ENCODE measurements at places on chromosomes 11 and 22.
A peak's percentile ranks its signal among the peaks of the same experiment; 100 is the strongest.

GRCh38 chr11:59198726-59199125 is 14.0 kb downstream of the MPEG1 start:
- DNase-seq = no peak

DNA sequence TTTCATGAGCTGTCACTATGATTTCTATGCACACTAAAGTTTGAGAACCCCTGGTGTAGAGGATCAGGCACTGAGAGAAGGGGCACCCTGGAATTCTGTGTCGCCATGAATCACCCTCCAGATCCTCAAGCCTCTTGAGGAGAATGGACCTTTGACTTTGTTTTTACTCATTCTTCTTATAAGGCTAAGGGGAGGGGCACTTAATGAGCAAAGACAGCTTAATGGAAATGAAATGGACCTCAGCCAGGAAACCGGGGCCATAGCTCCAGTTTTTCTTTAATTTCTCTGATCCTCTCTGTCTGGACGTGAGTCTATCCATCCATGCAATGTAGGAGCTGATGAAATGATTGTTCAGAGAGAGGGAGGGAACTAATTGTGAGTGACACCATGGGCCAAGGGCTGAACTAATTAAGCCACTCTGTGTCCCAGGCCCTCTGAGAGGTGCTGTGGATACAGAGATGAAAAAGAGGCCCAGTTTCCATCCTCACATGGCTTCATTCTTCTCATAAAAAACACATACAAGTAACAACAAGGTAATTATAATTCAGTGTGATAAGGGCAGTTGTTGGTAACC is 32.8 kb downstream of the OR2AT4 start:
- DNase-seq = no peak

DNA sequence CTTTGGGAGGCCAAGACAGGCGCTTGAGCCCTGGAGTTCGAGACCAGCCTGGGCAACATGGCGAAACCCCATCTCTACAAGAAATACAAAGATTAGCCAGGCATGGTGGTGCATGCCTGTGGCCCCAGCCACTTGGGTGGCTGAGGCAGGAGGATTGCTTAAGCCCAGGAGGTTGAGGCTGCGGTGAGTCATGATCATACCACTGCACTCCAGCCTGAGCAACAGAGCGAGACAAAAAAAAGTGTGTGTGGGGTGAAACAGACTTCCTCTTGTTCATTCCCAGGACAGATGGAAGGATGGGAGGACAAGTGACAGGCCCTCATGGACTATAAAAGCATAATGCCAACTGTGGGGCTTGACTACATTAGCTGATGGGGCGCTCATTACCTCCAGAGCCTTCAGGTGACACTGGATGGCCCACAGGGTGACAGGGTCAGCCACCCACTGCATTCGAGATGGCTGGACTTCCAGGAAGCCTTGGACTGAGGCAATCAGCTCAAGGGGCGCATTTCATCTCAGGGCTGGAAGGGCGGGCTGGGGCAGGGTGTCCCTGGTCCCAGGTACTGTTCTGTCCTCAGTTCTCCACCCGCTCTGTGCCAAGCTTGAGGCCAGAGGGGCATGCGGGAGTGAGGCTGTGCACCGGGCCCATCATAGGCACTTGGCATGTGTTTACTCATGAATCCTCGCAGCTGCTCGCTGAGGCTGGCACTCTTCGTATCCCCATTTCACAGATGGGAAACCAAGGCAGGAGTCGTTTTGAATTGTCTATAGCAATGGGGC is 12.5 kb downstream of the NPTXR start:
- DNase-seq = no peak

GRCh38 chr11:103623933-103624332 is 412.5 kb upstream of the DDI1 start:
- DNase-seq = no peak

- DNase-seq = no peak
Measured at GRCh38 chr11:135075740-135076139, 663.7 kb upstream of the B3GAT1 start.

DNA sequence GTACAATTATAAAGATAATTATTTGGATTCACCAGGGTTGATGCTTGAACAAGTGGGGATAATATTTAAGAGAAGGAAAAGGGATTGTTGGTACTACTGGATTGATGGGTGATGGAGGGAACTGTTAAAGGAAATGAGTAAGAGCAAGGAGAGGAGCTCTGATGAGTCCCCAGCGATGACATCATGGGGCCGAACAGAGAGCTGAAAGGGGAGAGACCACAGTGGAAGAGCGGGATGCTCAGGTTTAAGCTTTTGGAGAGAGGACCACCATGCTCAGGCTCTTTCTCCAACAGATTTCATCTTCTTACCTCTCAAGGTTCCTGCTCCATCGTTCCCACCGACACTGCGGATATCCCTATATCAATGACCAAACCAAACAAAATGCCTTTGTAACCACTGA is 568.7 kb downstream of the ETS1 start:
- DNase-seq = no peak

DNA sequence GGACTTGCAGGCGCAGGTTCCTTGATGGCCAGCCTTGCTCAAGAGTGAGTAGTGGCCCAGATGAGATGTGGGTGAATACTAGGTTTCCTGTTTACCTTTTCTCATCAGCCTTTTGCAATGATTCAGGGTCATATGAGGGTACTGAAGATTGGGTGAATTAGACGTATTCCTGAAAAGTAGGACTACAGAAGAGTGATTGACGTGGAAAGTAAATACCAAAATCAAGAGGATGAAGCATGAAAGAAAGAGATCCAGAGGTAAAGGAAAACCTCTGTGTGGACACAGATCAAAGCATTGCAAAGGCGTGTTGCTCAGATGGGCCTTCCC is 59.9 kb downstream of the CYB5R2 start:
- DNase-seq = no peak

DNA sequence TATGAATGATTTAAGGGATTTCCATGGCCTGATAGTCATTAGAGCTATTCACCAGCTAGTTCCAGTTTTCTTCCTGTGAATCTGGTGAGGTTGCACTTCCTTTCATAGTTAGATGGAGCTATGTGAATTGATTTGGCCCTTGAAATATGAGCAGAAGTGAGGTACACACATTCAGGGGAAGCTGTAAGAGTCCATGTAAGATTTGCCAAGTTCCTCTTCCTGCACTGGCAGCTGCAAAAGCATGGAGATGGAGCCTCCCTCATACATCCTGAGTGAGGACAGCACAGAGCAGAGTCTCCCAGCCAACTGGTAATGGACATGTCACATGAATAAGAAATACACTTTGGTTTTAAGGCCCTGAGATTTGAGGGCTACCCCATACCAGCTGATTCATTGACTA is 111.7 kb downstream of the CD44 start:
- DNase-seq = no peak

GRCh38 chr11:44835938-44836337 is 109.2 kb downstream of the TSPAN18 start:
- no peak for DNase-seq

GRCh38 chr11:80136991-80137390 is 696.2 kb upstream of the TENM4 start:
- DNase-seq = no peak

- peak; percentile 72 for DNase-seq
Measured at GRCh38 chr11:66328302-66329144, 7.7 kb downstream of the RIN1 start.

- DNase-seq = no peak
Measured at GRCh38 chr22:20427945-20428417, 9.6 kb downstream of the SCARF2 start.

DNA sequence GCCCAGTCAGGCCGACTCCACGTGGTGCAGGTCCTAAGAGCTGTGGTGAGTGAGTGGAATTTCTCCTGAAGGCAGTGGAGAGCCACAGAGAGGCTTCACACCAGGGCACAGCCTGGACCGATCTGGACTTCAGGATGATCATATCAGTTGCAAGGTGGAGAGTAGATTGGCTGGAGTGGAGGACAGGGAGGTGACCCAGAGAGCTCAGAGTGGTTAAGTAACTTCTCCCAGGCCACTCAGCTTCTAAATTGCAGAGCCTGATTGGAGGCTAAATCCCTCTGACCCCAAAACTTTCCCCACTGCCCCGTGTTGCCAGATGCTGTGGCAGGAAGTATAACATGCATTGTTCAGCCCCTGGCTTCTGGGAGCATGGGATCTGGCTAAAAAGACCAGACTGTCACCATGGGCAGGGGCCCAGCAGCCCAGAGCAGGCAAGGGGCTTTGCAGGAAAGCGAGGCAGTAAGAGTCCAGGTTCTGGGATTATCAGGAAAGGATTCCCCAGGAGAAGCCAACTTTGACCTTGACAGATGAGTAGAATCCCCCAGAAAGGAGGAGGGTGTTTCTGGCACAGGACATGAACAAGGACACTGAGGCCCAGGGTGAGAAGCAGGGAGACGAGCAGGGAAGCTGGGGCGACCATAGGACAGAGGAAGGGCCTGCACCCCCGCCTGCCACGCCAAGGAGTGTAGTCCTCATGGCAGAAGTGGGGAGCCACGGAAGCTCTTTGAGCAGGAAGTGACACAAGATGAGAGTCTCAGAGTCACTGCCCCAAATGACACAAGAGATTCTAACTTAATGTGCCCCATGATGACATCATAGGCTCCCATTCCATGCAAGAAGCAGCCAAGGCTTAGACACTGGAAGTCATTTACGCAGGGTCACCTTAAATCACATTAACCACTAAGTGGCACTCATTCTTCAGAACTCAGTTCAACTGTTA is 4.8 kb downstream of the SLC35C1 start:
- no peak for DNase-seq

DNA sequence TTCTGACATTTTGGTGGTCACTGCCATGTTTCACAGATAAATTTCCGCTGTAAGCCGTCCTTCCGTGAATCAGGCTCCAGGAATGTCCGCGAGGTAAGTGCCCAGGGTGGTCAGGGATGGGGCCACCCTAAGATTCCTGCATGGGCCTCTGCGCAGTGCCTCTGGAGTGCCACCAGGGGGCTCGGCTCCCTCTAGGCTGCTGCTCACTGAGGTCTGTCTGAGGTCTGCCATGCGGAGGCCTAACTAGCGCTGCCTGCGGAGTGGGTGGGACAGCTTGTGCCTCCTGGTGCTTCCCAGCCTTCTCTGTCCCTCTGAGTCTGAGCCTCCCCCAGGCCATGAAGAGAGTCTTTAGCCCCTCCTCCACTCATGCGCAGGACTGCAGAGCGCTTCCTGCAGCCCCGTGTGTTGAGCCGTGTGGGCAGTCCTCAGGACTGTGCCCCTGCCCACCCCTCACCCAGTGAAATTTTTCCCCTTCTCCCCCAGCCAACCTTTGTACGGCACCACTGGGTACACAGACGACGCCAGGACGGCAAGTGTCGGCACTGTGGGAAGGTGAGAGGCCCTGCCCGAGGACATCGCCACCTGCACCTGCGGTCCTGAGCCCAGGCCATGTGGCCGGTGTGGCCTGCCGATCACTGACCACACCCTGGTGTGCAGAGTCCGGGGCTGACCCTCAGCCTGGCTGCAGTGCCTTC is 11.9 kb upstream of the MDK start:
- peak; percentile 39 for DNase-seq

DNA sequence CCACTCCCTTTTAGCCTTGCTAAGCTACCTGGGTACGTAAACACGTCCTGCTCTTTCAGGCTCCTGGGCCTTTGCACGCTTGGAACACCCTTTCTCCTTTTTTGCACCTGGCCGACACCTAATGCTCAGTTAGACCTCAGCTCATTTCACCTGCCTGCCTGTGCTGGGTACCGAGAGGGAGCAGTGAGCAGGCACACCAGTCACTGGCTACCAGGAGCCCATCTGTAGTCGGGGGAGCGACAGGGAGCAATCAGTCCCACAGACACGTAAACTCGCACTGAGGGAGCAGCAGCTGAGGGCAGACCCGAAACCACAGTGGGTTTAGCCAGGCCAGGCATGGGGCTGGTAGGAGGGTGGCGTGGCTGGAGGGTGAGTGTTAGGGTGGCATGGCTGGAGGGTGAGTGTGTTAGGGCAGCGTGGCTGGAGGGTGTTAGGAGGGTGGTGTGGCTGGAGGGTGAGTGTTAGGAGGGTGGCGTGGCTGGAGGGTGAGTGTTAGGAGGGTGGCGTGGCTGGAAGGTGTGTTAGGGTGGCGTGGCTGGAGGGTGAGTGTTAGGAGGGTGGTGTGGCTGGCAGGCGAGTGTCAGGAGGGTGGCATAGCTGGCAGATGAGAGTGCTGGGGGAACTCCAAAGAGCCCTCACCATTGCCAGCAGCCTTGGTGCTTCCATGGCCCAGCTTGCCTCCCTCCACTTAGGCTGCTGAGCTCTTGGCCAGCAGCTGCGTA is 6.4 kb upstream of the GTSE1 start:
- DNase-seq = no peak

DNA sequence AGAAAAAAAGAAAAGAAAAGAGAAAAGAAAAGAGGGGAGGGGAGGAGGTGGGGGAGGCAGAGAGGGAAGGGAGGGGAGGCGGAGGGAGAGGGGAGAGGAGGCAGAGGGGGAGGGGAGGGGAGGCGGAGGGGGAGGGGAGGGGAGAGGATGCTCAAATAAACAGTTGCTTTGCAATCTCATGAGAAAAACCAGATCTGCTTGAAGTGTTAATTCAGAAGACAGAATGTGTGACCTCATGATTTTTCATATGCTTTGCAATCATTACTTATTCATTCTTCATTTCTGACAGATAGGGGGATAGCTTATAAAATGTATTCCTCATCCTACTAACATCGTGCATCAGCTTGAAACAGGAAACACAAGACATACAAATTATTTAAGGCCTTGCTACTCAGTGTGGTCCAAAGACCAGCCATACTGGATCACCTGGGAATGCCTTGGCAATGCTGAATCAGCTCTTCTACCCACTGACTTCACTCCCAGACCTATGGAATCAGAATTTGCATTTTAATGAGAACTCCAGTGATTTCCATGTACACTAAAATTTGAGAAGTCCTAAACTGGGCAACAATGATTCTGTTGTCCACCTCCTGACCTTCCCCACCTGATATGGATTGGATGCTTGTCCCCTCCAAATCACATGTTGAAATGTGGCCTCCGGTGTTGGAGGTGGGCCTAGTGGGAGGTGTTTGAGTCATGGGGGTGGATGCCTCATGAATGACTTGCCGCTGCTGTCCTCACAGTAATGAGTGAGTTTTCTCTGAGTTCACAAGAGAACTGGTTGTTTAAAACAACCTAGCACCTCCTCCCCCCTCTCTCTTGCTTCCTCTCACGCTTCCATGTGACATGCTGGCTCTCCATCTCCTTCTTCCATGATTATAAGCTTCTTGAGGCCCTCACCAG is 69.2 kb downstream of the CCDC34 start:
- DNase-seq = no peak

DNA sequence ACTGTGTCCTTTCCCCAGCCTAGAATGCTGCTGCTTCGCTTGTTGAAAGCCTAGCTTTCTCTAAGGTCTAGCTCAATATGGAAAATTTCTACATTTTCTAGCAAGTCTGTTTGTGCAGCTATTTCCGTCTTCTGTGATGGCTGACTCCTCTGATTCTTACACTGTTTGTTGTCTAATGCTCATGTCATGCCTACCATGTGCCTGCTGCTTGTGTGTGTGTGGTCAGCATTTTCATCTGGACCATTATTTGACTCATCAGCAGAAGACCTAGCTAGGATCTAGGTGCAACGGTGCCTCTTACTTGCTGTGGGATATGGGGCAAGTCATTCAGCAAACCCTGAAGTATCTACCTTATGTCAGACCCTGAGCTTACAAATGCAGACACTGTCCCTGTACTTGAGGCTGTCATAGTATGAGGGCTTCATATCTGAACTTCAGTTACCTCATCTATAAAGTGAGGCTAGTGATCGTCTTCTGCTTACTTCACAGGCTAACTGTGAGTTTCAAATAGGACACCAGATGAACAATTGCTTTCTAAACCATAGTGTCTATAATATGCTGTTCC is 86.5 kb upstream of the MYO18B start:
- DNase-seq = no peak

- DNase-seq = no peak
Measured at GRCh38 chr11:78289552-78290292, 101.0 kb downstream of the USP35 start.

Data from NCI-H2107 (cell line).